ENCODE measurements at places on chromosomes 2 and 18.

DNA sequence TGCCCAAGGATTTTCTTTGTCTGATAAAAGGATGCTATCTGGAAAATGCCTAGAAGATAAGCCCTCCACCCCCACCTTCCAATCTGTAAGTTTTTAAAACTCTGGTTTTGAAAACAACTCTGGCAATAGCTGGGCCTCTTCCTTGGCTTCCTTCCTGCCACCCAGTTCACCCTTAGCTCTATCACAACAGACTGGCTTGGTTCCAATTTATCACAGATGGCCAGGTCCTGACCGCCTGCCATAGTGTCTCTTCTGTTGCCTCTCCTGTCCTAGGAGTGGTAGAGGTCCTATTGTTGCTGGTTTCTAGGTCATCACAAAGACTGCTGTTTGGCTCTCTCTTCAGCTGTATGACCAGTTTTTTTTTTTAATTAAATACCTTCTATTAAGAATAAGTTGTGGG lies 1727.9 kb upstream of the SLC39A10 start:
- DNase-seq = no peak

GRCh38 chr2:165105926-165106325 lies 97.9 kb downstream of the SCN3A start:
- no peak for DNase-seq

DNA sequence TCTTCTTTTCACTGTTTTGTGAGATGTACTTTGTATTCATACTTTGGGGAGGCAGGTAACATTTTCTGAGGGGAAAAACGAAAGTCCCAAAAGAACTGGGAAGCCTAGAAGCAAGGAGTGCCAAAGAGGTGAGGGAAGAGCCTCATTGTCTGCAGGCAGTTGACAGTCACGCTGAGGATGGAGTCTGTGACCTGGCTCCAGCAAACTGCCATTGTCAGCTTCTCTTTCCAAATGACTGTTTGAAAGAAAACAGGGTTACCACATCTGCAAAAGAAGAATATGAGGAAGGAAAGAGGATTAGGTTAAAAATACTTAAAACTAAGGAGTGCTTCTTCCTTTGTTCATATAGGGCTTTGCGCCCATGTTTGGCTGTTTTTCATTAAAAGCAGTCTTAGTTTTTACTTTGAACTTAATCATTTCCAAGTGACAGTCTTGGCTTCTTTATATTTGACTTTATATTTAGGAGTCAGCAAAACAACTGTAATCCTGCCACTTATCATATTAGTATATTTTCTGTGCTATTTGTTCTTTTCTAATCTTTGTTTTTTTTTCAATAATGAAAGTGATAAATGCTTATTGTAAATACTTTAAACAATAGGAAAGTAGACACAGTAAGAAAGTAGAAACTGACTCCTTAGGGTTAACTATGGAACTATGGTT lies 35.0 kb downstream of the CERS6 start:
- no peak for DNase-seq

DNA sequence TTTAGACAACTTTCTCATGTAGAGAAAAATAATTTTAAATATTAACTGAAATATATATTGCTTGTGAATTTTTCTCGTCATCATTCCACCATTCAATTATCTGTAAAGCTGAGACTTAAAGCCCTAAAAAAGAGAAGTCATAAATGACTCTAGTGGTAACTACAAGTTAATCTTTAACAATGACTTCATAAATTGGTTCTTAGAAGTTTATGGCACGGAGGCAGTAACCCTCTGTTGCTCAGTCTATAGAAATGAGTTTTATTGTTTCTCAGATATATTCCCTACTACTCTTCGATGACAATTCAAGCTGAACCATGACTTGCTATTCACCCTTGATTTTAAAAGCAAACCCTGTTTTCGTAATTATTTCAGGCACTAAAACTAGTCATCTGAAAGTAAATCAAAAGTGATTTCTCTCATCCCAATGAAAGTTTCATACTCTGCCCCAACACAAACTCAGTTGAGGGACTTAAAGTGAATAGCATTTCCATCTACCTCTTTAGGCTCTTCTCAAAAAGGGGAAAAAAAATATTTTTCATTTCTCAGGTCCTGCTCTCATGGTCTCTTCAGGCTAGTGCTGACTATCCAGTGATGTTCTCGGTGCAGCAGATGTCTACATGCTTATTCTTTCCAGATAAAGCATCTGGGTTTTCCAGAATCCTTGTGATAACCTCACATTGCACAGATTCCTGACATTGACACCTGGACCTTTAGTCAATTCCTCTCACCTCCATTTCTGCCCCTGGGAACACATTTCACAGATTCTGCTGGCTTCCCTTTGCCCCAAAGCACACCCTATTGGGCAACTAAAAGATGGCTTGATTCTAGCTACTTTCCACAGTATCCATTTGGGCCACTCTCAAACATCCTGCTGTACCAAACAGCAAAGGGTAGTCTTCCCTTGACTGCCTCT lies 207.8 kb upstream of the LRATD1 start:
- no peak for DNase-seq

GRCh38 chr2:182522972-182523473 lies 96.2 kb upstream of the PDE1A start:
- no peak for DNase-seq

- DNase-seq = no peak
Observed at GRCh38 chr2:33531549-33532059, 55.2 kb downstream of the RASGRP3 start.

- peak; percentile 38 for DNase-seq
Observed at GRCh38 chr2:239298116-239298804, 102.6 kb downstream of the HDAC4 start.

GRCh38 chr18:34321066-34321465 lies 96.4 kb upstream of the NOL4 start:
- DNase-seq = no peak

- DNase-seq = no peak
Observed at GRCh38 chr2:106812383-106812782, 73.6 kb downstream of the ST6GAL2 start.

DNA sequence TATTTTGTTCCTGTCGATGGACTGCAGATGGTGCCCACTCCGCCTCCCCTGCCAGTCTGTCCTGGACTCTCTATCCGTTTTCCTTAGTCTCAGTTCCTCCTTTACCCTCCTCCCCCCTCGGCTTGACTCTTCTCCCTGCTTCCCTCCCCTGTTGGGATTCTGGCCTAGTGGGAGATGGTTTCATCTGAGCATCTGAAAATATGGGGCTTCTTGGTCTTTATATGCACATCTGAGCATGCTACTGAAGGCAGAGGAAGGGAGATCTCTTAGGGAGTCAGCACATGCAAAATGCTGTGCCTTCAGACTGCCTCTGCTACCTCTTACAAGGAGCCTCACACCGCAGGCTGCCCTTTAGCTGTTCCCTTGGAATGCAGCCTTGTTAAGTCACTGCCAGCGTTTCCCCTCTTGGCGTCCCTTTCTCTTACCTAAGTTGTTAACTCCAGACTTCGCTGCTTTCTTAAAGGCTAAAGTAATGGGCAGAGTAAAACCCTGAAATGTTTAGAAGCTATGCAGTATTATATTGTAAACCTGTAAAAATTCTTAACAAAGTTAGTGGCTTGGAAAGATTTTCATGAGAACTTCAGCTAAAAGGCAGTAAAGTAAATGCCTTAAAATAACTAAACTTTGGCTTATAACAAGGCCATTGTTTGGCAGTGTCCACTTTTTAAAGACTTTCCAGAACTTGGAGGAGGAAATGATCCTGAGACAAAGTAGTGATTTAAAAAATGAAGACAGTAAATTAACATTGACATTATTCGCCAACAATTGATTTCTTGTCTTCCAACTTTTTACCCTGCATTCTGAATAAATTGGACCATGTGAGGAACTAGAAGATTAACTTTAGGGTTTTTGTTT lies 49.8 kb downstream of the LDLRAD4 start:
- DNase-seq = no peak

- DNase-seq = no peak
Observed at GRCh38 chr2:111627256-111627655, 256.7 kb downstream of the ANAPC1 start.

DNA sequence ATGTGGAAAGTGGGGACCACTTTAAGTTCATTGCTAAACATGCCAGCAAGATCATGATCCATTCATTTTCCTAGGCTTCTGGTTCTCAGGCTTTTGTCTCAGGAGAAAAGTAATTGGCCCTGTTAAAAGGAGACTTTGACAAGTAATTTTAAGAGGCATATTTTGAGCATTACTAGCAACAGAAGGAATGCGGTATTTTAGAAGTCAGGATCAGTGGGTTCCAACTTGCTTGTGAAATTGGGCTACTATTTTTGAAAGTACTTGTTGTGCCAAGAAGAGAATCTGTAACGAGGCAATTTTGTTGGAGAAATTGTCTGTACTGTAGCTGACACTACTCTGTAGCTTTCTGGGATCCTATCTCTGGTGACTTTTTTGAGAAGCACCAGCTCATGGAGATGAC lies 59.4 kb downstream of the CERS6 start:
- DNase-seq = no peak

DNA sequence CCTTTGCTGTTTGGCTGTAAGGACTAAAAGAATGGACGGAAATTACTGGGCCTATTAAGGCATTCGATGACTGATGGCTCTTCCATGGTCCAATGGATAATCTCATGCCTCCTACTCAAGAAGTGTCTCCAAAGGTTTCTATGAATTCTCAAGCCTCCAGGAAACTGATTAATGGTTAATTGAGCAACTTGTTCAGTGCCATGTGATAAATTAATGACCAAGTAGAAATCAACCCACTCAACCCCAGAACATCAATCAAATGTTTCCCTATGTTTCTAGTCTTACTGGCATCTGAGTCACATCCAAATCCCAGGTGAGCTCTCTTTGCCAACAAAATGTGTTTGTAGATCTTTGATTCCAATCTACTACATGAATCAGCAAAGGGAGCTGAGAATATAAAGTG lies 103.6 kb downstream of the NXPH2 start:
- DNase-seq = no peak

DNA sequence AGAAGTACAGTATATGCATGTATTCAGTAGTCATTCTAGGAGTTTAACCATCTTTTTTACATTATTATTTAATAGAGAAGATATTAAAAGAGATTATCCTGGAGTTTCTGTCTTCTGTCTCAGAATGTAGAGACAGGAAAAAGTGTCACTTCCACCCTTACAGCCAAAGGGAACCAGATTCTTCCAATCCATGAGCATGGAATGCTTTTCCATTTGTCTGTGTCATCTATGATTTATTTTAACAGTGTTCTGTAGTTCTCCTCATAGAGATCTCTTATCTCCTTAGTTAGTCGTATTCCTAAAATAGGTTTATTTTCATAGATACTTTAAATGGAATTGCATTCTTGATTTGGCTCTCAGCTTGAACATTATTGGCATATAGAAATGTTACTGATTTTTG lies 959.5 kb upstream of the PIK3C3 start:
- no peak for DNase-seq

DNA sequence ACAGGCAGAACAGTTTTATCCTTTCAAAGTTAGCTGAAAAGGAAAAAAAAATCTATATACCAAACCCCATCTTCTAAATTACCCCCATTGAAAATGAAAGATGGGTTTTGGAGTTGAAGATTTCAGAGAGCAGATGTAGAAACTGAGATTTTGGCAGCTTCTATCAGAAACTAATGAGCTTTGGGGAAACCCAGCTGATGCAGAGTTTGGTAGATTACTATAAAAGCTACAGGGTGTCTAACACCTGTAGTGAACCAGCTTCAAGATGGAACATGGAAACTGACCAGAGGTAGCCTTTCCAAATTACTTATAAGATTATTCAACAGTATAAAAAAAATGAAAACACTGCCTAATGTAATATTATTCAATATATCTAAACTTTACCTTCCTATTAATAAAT lies 583.1 kb downstream of the XIRP2 start:
- no peak for DNase-seq

DNA sequence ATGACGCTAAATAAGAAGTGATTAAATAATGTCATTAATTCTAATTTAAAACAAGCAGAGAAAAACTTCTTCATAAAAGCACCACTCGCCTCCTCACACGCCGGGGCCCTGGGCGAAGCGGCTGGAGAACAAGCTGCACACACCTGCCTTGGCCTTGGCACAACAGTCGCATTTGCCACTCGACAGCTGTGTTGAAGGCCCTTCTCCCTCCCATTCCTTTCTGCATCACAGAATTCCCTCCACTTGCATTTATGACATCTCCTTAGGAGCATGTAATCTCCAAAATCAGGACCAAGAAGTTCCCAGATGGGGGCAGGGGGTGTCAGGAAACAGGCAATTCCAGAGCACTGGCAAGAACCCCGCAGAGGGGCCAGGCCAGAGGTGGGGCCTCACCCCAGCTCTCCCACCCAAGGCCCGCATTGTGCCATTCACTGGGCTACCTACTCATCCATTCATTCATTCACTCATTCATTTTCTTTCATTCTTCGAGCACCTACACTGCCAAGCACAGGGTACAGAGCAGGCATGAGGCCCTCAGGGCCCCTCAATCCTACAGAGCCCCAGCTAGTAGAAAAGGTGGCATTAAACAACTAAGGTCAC lies 6.4 kb downstream of the HDAC4 start:
- no peak for DNase-seq

- no peak for DNase-seq
Observed at GRCh38 chr2:204213588-204213987, 277.0 kb downstream of the ICOS start.

DNA sequence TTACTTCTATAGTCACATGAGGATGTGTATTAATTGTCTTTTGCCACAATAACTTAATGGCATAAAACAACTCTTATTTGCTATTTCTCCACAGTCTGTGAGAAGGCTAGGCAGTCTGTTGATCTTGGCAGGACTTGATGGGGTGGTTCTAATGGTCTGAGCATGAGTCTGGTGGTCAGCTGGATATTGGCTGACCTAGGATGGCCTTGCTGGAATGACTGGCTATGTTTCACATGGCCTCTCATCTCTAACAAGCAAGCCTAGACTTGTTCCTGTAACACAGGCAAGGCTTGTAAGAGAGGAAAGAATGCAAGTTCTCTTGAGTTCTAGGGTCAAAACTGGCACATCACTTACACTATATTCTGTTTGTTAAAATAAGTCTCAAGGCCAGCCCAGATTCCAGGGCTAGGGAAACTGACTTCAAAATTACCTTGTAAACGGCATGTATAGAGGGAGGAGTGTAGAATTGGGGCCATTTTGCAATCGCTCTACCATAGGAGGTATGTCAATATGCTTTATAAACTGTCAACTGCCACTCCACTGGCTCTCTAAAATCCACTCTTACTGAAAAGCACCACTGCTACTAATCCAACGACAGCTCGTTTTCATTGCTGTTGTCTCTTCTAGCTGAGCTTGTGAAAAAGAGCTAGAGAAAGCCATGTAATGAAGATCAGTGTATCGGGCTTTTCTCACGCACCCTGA lies 325.0 kb upstream of the PKDCC start:
- no peak for DNase-seq

- DNase-seq = no peak
Observed at GRCh38 chr2:158894078-158894477, 74.4 kb upstream of the TANC1 start.

DNA sequence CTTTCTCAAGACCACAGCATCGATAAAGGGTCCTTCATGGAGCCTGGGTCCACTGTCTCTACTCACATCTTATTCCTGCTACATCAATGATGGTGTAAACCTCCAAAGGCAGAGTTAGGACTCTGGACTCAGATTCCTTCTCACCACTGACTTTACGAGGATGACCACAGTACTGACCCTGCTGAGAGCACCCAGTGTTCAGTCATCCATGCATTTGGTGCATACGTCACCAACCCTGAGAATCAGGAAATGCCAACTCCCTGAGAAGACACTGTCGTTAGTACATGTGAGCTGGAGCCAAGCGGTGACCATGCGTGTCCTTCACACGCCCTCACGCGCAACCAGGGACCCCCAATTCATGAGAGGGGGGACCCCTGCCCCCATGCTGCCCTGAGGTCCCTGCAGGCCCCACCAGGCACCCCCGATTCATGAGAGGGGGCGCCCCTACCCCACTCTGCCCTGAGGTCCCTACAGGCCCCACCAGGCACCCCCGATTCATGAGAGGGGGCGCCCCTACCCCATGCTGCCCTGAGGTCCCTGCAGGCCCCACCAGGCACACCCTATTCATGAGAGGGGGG lies 178.4 kb upstream of the TPO start:
- no peak for DNase-seq
